ENCODE measurements at places on chromosomes 12 and 14. TPM values are rescaled to one million over a fixed set of nuclear protein-coding genes. Genes with fewer than 3 reads are reported as not detected.

- DNase-seq = no peak
Observed at GRCh38 chr14:93056840-93057585, 58.7 kb downstream of the ITPK1 start.

Gene IKBIP
- total RNA-seq = 36.5 TPM

DNA sequence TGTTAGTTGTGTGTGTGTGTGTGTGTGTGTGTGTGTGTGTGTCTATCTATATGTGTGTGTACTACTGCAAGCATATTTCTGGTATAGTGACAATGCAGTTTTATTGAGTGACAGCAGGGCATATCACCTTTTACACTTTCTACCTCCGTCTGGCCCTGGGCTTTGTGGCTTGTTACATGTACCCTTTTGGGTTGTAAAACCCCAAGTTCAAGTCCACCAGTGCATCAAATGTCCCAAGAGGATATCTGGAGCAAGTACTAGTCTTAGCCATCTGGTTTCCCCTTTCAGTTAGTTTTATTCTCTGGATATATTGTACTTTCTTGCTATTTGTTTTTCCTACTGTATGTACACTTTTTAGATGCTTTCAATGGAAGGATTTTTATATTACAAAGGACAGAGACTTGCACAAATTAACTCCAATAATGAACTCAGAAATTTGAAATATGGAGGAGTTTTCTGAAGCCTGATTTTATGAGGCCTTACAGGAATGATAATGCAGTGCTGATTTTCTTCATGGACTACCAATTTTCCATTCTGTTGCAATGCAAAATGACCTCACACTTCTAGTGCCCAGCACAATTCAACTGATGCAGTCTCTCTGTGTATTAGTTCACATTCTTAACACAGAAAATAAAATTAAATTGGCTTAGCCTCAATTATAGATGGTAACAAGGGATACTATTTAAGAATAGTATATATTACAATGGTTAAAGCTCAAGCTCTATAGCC lies 29.1 kb downstream of the SLC16A7 start:
- no peak for DNase-seq

Gene IL26
- total RNA-seq = 8.1 TPM

Gene NRXN3
- total RNA-seq = not detected

GRCh38 chr12:52243259-52243855 lies 10.3 kb downstream of the KRT7 start:
- no peak for DNase-seq

Gene CHPT1
- 13.3 TPM for total RNA-seq

GRCh38 chr12:102503056-102503681 lies 22.8 kb upstream of the IGF1 start:
- DNase-seq = no peak

DNA sequence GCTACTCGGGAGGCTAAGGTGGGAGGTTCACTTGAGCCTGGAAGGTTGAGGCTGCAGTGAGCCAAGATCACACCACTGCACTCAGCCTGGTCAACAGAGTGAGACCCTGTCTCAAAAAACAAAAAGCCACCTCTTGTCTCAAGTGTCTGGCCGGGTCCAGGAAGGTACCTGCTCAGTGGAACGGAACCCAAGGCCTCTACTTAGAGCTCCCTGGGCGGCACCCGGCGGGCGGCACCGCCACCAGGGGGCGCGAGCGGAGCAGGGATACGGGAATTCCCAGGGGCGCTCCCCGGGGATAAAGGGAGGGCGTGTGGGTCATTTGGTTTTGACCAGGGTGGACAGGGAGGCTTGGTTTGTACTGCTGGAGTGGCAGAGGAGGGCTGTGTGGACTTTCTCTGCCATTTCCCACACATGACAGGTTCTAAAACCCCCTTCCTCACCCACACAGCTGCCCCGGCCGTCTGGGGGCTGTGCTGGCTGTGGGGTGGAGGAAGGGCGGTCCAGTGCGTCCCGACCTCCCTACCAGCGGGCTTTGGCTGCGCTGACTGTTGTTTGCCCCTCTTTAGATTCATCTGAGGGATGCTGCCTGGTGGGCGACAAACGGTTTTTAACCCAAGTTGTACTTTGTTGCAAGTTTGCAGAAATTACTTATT lies 91.4 kb downstream of the SETD3 start:
- no peak for DNase-seq

Gene NUAK1
- not detected for total RNA-seq

Gene STON2
- 0.44 TPM for total RNA-seq

DNA sequence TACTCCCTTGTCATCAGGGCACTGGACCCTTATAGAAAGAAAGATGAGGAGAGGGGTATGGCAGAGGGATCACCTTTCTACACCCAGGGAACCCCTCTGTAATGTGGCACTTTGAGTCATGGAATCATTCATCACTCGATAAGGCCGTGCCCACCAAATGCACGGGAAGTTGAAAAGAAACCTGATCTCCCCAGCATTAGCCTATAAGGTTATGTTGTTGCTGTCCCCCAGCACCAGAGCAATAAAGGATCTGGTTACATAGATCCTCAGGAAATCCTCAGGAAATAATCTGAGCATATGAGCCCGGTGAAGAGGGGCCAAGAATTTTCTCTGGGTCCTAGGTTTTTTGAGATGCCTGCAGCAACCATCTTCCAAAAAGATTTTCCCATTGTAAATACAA lies 148.8 kb upstream of the CRY1 start:
- DNase-seq = no peak

Gene FKBP4
- 247 TPM for total RNA-seq

DNA sequence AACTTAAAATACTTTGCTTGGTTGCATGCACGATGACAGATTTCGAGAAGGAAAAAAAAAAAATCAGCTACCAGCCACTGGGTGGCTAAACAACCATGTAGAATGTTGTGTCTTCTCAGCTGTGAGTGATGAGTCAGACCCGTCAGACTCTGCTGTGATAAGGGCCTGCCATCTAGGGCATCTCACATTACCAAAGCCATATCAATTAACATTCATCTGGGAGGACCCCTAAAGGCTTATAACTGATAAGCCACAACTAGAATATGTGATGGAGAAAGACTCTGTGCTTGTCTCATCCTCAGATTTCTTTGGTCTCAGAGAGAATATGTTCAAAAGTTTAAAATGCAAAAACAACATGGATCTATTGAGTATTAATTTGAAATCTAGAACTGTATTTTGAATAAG lies 111.5 kb downstream of the PAX9 start:
- DNase-seq = no peak

Data from activated T-helper 1 cell treated with anti-CD3 and anti-CD28 coated beads, Interleukin-12 subunit alpha, Interleukin-12 subunit beta, Interleukin-2, Interleukin-4 antibody, amounts not matched to agents 30 ng/mL and 10 ng/mL and 1 ng/mL, durations not matched to agents 14 hours and 24 hours and 36 hours (primary cell).